ENCODE measurements at places on chromosomes 11 and 22.

GRCh38 chr11:75308116-75308515 is 43.3 kb downstream of the ARRB1 start:
- no peak for DNase-seq

GRCh38 chr11:132933703-132934102 is 598.6 kb downstream of the OPCML start:
- no peak for DNase-seq

DNA sequence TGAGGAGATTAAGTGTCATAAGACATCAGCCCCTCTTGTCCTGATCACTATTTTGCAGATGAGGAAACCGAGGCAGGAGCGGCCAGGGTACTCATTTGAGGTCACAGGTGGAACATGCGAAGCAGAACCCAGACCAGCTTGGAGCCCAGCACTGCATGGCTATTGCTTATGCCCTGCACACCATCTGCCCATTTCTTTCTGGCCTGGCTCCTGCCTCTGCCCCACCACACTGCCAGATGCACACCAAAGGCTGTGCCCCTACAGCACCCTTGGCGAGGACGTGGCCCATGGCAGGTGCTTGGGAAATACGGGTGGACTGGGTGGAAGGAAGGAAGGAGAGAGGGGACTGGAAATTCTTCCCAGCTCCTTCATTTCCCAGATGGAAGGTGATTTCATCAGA is 222.9 kb downstream of the CTTN start:
- DNase-seq: no peak

DNA sequence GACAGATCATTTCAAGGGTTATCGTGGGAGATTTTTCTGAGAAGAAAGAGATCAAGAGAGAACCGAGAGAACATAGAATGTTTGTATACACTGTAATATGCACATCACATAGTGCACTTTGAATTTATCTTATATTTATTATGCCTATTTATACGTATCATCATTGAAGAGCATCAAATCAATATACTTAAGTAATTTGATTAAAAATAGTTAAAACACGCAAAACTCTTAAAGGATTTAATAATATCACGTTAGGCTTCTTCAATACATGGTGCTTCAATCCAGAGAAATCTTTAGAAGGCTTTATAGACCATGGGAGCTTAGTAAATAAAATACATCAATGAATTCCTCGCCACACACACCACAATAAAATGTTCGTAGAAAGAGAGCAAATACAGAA is 139.5 kb upstream of the C11orf58 start:
- no peak for DNase-seq
